Colonic mucosa (tissue), 4 donors: ENCODE measurements at places on chromosomes 4 and X. TPM values are rescaled to one million over a fixed set of nuclear protein-coding genes. Genes with fewer than 3 reads are reported as not detected.
A peak's percentile ranks its signal among the peaks of the same experiment; 100 is the strongest.

Gene PAK3
- total RNA-seq, result 0.66 TPM

Gene ADH7
- total RNA-seq, result not detected

Gene GLRB
- total RNA-seq, result 0.42 TPM

DNA sequence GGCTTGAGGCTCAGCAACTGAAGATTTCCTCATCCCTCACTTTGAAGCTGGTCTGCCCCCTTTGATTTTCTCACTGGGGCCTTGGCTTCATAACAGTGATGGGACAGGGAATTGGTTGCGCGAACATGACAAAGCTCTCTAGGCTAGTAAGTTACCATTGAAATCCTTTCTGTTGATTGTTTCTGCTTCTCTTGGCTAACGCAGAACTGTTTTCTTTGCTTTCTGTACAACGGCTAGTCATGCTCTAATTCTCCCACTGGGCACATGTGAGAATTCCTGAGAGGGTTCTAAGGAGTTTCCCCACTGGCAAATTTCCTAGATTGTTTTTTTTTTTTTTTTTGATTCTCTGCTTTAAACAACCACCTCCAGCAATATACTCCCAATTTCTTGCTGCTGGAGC, 738.6 kb downstream of the PCDH7 start:
- DNase-seq, result no peak

DNA sequence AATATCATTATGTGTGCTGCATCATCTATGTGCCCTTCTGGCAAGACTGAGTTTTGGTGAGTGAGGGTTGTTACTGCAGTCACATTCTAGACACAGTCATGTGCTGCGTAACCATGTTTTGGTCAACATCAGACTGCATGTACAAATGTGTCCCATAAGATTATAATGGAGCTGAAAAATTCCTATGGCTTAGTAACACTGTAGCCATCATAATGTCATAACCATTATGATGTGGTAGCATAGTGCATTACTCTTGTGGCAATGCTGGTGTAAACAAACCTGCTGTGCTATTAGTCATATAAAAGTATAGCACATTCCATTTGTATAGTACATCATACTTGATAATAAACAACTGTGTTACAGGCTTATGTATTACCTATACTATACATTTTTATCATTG, 198.1 kb upstream of the NUDT6 start:
- DNase-seq, result no peak

GRCh38 chr4:7653510-7654369, 219.0 kb upstream of the PSAPL1 start:
- DNase-seq, result no peak

DNA sequence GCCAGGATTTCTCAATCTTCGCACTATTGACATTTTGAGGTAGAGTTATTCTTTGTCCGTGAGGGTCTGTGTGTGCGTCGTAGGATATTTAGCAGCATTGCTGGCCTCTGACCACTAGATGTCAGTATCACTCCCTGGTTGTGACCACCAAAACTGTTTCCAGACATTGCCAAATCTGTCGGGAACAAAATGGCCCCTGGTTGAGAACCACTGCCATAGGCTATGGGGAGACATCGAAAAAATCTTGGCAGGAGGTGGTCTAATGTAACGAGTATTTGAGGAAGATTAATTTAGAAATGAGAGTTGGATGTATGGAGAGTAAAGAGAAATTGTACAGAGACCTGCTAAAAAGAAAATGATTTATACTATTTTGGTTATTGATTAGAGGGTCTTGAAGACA, 108.4 kb downstream of the DOCK11 start:
- peak; percentile 33 for DNase-seq

DNA sequence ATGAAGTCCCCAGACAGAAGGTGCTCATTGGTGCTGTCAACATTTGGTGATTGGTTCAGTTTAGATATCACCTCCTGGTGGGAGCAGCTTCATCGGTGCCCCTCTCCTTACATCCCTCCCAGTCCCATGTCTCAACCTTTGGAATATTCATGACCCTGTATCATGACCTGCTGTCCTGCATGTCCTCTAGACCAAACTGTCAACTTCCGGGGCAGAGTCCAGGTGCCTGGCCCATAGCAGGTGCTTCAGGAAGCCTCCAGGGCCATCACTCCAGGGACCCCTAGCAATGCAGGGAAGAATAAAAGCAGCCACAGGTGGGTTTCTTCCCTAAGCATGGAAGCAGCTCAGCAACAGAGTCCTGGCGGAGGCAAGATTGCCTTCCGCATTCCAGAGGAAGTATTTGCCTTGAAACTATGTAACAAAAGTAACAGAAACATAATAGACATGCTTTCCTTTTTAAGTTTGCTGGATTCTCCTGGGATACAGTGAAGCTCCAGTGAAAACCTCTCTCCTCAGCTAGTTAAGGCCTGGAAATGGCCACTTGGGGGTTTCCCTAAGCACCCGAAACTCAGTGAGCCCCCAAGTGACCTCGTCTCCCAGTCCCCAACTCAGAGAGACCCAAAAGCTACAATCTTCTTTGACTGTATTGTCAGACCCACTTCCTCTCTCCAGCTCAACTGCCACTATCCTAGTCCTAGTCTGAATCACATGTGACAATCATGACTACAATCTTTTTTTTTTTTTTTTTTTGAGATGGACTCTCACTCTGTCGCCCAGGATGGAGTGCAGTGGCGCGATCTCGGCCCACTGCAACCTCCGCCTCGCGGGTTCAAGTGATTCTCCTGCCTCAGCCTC, 1.3 kb upstream of the ATP6AP1 start:
- no peak for DNase-seq

DNA sequence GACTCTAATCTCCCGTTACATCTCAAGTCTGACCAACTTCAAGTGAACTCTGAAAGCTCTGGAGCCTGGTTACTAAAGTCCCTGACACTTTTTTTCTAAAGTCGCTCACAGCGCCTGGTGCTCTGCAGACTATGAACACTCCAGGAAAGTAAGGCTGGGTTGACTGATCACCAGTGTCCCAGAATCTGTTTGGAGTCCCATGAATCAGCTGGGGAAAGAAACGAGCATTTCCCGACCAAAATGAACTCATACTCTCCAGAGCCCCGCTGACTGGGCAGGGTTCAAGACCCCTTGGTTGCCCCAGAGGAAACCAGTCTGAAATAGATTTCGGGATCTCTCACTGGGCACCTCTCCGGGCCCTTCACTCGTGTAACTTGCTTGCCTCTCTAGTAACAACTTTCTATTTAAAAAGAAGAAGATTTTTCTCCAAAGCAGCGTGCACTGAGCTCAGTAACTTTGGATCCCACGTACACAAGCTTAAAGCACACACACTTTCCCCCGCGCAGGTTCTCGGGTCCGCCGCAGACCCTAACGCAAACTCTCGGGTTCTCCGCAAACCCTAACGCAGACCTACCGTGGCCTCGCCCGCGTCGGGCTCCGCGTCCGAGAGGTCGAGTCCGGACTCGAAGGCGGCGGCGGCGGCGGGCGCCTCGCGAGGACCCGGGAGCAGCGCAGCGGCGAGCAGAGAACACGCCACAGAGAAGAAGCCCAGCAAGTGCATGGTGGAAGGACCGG, 964 bp downstream of the VEGFC start:
- DNase-seq, result no peak
